Right lung (tissue), 10 donors: ENCODE measurements at places on chromosomes 16 and 17. TPM values are rescaled to one million over a fixed set of nuclear protein-coding genes. Genes with fewer than 3 reads are reported as not detected.

Gene COL1A1
- 1,084 TPM for polyA plus RNA-seq

Gene FSCN2
- 0.99 TPM for polyA plus RNA-seq

GRCh38 chr16:24010440-24011089 lies 174.8 kb downstream of the PRKCB start:
- peak; percentile 64 for DNase-seq

- DNase-seq: no peak
Observed at GRCh38 chr17:13395862-13396261, 205.9 kb downstream of the HS3ST3A1 start.

DNA sequence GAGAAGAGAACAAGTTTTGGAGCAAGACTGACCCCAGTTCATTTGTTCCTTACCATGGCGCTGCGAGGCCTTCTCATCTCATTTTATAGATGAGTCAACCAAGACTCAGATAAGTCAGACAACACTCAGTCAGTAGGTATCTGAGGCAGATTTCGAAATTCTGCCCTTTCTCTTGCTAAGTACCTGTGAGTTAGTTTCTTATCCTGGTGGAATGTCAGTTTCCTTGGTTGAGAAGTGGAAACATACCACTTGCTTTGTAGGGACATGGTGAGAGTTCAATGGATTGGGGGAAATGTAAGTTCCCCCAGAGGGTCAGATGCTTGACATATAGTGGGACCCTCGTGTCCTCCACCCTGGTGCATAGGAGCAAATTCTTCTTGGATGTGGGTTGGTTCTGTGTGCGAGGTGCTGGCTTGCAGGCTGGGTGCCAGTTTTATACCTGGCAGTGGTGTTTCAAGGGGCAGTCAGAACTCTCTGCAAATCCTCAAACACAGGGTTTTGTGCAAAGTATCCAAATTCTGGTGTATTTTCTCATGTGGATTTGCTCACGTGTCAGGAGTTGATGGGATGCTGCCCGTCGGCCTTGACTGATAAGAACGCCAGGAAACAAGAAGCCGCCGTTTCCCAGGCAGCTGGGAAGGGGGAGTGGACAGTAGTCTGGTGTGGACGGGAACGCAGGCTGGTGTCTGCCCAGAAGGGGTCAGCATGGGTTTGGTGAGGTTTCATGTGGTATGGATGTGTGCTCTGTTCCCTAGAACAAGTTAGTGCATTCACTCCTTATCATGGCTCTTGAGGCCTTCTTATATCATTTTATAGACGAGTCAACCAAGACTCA lies 61.1 kb upstream of the CIBAR2 start:
- no peak for DNase-seq

DNA sequence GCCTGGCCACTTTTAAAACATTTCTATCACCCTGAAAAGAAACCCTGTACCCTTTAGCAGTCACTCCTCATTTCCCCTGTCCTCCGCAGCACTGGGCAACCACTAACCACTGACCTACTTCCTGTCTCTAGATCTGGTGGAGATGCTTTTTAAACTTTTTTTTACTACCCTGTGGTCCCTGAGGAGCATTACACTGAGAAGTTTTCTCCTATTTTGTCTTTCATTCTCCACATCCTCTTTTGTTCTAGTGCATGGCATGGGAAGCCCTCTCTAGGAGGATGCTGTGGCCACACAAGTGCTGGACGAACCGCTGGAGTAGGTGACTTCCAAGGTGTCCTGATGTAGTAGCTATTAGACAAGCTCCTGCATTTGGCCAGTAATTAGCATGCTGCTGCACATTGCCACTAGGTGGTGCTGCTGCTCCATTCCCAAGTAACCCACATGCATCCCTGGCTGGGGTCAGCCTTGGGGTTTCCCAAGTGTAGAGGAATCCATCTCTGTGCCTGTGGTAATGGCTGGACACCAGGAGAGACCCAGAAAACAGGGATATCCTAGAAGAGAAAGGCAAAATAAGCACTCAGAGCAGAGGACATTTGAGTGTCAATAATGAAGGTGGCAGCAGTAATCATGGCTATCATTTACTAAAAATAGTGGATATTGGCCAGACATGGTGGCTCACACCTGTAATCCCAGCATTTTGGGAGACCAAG lies 143.8 kb upstream of the CRHR1 start:
- peak; percentile 68 for DNase-seq
